ENCODE measurements at places on chromosomes 4 and X. TPM values are rescaled to one million over a fixed set of nuclear protein-coding genes. Genes with fewer than 3 reads are reported as not detected.
A peak's percentile ranks its signal among the peaks of the same experiment; 100 is the strongest.

DNA sequence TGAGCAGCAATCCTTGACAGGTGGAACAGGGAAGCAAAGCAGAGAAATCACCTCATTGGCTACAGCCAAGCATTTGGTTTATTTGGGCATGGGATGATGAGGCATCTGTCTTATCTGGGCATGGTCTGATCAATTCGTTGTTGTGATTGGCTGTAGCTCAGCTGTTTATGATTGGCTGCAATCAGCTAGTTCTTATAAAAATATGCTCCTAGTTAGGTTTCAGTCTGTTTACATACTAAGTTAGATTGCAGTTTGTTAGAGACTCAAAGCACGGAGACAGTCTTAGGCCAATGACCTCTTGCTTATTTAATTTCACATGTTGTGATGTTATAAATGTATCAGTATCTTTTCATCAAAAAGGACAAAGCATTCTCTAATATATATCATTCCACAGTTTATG, 312.0 kb downstream of the PDGFC start:
- no peak for ATAC-seq

ZNF41 gene
- total RNA-seq, result 4.2 TPM

DNA sequence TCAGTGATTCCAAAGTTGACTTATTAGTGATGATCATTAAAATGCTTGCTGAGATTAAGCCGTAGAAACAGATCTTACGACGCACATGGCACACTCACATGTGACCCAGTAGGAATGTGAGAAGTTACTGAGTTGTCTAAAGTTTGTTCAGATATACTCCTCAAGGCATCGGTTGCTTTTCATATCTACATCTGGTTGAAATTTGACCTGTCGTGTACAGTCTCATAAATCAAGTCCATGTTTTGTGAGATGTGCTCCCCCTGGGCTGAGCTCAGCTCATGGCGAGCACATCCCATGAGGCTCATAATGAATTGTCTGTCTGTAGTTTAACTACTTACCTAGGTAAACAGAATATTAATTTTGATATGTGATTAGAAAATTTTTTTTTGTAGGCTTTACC, 67.0 kb downstream of the TNIP2 start:
- ATAC-seq, result no peak

RWDD4 gene
- 17.6 TPM for total RNA-seq

AR gene
- 0.48 TPM for total RNA-seq

- no peak for ATAC-seq
Measured at GRCh38 chrX:145178268-145178667, 69.0 kb upstream of the SPANXN1 start.

GPR143 gene
- total RNA-seq, result 2.8 TPM

HELT gene
- total RNA-seq, result not detected

- ATAC-seq, result no peak
Measured at GRCh38 chr4:179328627-179329026, 1886.4 kb upstream of the AGA start.

GRCh38 chrX:113522814-113523213, 682.2 kb upstream of the AMOT start:
- ATAC-seq, result no peak

DNA sequence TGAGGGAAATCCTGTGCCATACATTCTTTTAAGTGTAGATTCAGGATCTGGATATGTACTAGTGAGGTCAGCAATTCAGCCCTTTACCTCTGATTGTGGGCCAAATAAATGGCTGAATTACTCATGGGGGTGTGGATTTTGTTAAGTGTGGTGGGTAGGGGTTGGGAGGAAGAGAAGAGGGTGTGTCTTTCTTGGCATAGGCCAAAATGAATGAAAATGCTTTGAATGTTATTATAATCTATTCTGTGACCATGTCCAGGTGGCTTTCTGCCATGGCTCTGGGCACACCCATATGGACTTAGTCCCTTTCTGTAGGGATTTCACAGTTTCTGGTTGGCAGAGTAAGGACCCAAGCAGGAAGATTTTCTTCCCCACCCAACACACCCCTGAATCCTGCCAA, 244.3 kb downstream of the CBR4 start:
- ATAC-seq, result peak; percentile 93

GRCh38 chrX:1542994-1543725, 6.2 kb upstream of the P2RY8 start:
- ATAC-seq, result no peak

- no peak for ATAC-seq
Measured at GRCh38 chrX:72568406-72569092, 4.1 kb downstream of the HDAC8 start.

DNA sequence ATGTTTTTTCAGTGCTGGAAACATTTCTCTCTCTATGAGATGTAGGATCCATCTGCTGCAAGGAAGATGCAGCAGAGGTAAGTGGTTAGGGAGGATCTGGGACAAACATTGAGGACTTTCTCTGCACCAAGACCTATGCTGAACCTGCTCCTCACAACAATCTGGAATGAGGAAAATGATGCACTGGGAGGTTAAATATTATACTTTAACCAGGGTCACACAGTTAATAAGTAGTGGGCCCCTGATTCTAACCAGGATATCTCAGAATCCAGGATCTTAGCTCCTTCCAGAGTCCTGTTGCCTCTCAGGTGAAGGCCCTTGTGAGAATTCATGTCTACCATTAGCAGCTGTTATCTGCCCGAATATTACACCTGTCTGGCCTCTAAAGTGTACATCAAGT, 7.0 kb downstream of the CXCL9 start:
- no peak for ATAC-seq

DNA sequence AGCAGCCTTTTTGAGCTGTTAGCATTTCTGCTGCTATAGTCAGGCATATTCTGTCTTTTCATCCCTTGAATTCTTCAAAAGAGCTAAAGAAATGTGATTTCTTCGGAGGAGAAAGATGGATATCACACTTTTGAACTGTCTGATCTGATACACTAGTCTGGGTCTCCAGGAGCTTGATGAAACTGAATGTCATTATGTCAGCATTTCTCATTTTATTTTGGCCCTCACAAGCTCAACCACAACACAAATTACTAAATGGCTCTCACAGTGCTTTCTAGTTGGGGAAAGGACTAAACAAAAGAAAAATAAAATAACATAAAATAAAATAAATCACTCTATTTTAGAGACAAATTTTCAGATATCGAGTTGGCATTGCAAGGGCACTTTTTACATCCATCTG, 655.3 kb upstream of the SPANXN1 start:
- ATAC-seq, result no peak

GRCh38 chrX:134502686-134503085, 42.7 kb downstream of the HPRT1 start:
- no peak for ATAC-seq

LRCH2 gene
- 0.12 TPM for total RNA-seq

GRCh38 chr4:19803406-19803805, 448.3 kb upstream of the SLIT2 start:
- no peak for ATAC-seq

GRCh38 chr4:3243136-3243780, 5.7 kb upstream of the MSANTD1 start:
- no peak for ATAC-seq

GRCh38 chrX:30822068-30822681, 66.9 kb downstream of the TAB3 start:
- ATAC-seq, result no peak

DCHS2 gene
- total RNA-seq, result 0.48 TPM

LRP2BP gene
- total RNA-seq, result 0.60 TPM

GRCh38 chr4:6674500-6675149, 19.1 kb upstream of the S100P start:
- ATAC-seq, result peak; percentile 44

UGT2B11 gene
- not detected for total RNA-seq

LUZP4 gene
- not detected for total RNA-seq

BANK1 gene
- total RNA-seq, result 1.3 TPM

PABPC1L2A gene
- not detected for total RNA-seq

DNA sequence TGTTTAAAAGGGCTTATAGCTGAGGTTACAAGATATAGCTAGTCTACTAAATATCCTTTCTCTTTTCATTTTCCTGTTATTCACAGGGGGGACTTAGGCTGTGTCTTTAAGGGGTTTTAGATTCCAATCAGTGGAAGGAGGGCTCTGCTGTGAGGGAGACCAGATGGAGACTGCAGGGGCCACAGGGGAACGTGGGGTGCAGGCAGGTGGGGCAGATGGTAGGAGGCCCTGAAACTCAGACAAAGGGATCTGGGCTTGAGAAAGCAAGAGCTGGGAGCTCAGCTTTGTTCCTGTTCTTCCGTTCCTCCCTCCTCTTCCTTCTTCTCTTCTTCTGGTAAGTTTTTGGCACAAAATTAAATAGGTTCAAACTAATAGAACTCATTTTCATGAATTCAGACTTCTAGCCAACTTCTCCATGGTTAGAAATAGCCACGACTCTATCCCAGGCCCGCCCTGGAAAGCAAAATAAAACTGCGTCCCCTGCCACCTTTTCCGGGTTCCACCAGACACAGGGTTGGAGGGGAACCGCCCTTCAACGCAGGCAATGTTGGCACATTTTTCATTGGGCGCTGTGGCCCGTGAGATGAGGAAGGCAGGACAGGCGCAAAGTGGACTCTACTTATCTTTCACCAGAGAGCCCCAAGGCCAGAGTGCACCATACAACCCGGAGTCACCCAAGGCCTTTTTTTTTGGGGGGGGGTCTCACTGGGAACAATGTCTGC, 3.5 kb upstream of the TMSB4X start:
- no peak for ATAC-seq

DNA sequence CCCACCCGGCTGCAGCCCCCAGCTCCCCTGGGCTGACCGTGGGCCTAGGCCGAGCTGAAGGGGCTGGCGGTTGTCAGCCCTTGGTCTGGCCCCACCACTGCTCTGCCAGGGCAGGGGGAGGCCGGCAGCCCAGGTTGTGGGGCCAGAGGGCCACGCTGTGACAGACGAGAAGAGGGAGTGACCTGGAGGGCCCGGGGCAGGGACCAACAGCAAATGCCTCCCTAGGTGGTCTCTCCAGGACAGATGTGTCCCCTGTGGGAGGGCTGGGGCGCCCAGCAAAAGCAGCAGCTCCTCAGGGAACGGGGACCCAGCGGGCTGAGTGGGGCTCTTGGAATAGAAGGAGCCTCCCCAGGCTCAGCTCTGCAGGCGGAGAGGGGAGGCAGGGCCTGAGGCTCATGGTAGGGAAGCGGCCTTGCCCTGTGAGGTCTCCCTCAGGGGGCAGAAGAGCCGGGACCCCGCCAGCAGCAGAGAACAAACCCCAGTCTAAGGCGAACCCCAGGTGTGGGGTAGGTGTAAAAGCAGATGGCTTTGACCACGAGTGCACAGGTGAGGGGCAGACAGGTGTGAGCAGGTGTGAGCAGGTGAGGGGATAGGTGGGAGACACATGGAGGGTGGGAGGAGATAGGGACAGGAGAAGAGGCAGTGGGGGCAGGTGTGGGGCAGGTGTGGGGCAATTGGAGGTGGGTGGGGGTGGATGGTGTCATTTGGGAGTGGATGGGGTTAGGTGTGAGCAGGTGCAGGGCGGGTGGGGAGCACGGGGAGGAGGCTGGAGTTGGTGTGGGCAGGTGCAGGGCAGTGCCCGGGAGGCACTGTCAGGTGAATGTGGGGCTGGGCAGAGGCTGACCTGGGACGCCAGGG, 34.1 kb upstream of the SPON2 start:
- no peak for ATAC-seq

GRCh38 chrX:118554511-118554910, 58.9 kb downstream of the DOCK11 start:
- ATAC-seq, result no peak

- ATAC-seq, result no peak
Measured at GRCh38 chr4:102687982-102688433, 72.8 kb downstream of the MANBA start.

- ATAC-seq, result no peak
Measured at GRCh38 chr4:106344647-106344970, 24.0 kb downstream of the GIMD1 start.

DNA sequence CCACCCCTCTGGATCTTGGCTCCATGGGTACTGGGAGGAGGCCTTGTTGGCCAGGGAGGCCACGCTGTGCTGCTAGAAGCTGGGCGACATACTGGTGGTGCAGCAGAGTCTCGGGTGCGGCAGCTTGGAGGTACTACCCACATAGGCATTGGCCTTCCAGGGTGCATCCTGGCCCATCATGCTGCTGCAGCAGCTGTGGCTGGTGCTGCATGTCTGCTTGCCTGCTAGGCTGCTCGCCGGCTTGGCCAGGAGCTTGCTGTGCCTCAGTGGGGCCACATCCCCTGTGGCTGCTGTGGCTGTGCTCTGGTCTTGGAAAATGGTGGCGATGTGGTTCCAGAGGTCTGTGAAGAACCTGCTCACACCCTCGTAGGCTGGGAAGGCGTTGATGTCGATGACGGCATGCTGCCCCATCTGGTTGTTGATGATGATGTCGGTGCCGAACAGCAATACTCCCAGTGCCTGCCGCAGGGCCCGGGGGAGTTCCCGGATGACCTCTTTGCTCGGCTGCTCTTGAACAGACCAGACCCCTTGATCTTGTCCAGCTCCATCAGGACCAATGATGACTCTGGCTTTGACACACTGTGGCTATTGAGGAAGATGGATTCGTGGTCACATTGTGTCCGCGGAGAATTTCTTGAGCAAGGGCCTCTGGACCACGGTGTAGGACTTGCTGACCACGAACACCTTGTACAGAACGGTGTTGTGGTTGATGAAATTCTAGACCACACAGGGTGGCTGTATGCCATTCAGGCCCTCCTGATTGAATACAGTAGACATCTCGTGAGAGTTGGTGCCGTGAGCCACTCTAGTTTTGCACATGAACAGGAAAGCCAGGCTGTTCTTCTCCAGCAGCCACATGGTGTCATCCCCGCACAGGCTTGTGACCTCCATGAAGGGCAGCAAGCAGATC, 11.8 kb downstream of the RBM10 start:
- no peak for ATAC-seq

DNA sequence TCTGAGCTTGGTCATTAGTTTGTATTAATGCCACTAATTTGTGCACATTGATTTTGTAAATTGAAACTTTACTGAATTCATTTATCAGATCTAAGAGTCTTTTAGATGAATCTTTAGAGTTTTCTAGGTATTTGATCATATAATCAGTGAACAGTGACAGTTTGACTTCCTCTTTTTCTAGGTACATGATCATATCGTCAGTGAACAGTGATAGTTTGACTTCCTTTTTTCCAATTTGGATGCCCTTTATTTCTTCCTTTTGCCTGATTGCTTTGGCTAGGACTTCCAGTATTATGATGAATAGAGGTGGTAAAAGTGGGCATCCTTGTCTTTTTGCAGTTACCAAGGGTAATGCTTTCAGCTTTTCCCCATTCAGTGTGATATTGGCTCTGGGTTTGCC, 421.4 kb upstream of the CPXCR1 start:
- ATAC-seq, result no peak

DNA sequence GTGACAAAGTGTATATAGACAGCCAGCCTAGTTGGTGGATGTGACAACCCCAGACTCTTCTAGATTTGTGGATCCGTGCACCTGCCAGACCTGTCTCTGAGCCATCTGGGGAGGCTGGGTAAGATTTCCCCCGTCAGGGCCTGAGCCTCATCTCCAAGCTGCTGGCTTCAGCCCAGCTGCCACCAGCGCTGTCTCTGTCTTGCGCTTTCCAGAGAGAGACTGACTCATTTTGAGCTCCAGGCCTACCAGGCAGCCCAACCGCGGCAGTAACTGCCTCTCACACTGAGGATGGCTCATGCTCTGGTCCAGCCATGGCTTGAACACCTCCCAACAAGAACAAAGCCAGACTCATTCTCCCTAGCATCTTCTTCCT, 26.4 kb downstream of the NOP14 start:
- ATAC-seq, result peak; percentile 54
